Fibroblast of skin of abdomen (primary cell): ENCODE measurements at places on chromosomes 5 and 9.

DNA sequence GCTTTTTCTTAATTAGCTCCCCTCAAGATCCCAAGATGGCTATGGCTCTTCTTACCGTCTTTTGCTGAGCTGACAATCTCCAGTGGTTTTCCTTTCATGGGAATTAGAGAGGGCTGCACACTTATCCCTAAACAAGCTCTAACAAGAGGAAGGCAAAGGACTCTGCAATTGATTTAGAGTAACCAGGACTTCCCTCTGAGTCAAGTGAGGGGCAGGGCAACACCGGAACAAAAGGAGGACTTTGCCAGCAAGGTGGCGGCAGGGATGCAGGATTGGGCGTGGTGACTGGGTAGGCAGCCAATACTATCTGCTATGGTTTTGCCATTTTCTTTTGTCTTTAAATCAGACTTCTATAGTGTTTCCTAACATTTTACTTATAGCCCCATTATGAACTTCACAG, 9.8 kb downstream of the SLC44A1 start:
- DNase-seq: no peak

- no peak for DNase-seq
Observed at GRCh38 chr5:1050423-1051365, 42.1 kb downstream of the NKD2 start.

DNA sequence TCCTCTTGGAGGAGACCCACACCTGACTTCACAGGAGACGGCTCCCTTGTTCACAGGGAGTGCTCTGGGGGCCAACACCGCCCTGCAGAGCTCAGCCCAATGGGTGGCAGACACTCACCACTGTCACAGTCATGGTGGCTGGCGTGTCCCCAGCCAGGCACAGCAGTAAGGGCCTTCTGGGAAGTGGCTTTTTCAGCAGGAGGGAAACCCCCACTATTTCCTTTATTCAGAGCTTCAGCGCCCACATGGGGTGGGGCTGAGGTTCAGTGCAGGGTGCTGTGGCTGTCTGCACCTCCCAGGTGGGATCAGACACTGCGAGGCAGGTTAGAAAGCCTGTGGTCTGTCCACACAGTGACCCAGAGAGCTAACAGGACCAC, 3.6 kb upstream of the SNAPC4 start:
- DNase-seq: no peak

- DNase-seq: peak; percentile 98
Observed at GRCh38 chr9:12923468-12924009, 148.7 kb downstream of the LURAP1L start.

GRCh38 chr5:1017056-1017455, 8.5 kb downstream of the NKD2 start:
- no peak for DNase-seq

DNA sequence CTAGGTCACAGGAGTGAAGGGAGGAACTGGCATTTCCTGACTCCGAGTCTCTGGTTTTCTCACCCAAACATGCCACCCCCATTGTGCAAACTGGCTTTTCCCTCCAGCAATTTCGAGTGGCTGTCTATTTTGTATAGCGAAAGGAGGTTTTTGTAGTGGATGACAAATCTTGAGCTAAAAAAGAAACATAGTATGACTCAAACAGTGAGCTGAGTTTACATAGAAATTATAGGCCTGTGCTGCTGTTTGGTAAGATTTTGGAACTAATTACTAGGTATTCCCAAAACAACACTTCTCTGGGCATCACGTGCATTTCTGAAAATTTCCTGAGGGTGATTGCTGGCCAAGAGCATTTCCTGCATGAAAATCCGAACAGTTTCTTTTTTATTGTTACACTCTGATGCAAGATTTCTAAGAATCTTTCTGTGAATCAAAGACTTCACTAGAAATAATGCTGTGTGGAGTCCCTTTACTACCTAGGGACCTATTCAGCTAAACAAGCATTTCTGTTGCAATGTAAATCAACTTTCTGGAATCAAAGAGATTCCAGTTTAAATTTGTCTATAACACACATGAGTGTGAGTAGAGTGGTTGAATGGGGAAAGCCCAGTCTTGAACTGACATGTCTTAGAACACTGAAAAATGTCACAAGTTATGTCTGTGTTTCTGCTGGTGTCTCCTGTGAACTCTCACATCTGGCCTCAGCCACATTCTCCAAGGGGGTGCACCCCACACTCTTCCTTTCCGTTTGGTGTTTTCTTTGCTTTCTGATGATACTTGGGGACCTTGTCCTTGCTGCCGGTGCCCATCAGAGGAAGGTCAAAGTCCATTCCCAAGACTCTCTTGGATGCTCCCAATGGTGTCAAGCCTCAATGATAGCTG, 33.3 kb upstream of the DAPK1 start:
- no peak for DNase-seq

DNA sequence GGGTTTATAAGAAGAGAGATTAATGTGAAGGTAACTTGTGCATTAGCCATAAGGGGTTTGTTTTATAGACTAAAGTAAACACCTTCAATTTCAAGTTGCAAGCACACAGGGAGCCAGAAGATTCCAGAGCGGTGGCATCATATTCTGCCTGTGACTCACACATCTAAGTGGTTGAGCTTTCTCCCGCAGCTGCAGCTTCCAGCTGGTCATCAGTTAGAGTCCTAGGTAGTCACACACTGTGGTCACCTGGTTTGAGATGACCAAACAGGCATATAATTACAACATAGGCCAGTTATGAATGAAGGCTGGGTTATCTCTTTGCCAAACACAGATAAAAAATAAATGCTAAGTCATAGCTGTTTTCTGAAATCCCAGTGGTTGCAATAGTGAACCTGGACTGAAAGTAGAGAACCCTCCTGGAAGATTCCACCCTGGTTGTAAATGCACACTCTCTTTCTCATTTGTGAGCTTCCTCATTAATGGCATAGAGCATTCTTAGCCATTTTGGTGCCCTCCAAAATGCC, 171.3 kb downstream of the GDNF start:
- peak; percentile 93 for DNase-seq

- no peak for DNase-seq
Observed at GRCh38 chr5:99607124-99607523, 678.3 kb upstream of the CHD1 start.

- DNase-seq: no peak
Observed at GRCh38 chr5:87770601-87771121, 357.9 kb upstream of the CCNH start.

DNA sequence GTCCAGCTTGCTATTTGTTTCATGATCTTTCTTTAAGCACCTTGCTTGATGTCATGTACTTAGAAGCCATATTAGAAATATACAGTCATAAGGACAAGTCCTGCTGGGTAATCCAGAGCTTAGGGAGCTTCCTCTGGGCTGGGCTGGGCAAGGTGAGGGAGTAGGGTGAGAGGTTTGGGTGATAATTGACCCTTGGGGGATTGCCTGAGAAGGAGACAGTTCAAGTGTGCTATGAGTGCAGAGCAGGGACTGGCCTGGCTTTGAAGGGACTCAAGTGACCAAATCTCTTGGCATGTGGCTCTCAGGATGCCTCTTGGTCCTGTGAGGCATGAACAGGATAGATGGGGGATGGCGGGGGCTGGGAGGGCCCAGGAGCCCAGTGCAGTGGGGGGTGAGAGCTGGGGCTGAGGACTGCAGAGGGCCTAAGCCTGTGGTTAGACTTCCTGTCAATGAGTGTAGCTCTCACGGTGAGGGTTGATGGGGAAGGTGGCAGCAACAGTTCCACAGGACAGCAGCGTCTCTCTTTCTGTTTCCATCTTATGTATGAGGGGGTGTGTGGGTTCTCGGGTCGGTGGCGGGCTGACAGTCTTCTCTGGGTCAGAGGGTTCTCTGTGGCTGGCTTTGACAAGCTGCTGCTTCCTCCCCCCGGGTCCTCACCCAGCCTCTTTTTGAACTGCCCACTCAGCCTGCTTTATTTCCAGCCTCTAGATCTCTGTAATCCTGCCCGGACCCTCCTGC, 53.5 kb downstream of the RGS3 start:
- DNase-seq: peak; percentile 38

DNA sequence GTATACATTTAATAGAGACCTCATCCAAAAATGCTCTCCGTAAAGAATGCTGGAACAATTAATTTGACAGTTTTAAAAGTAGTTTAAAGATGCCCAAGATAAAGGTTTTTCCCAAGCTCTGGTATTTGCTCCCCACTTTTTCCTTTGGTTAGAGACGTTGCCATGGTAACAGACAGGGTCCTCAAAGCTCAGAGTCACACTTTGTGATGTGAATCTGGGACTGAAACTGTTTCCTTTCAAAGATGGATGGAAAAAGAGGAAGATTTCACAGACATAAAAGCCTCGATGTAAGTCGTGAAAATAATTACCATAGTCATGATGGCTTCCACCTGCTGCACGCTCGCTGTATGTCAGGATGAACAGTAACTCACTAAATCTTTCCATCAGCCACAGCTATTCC, 229.5 kb downstream of the MSX2 start:
- DNase-seq: no peak

- DNase-seq: no peak
Observed at GRCh38 chr9:27331393-27331792, 34.4 kb upstream of the EQTN start.

DNA sequence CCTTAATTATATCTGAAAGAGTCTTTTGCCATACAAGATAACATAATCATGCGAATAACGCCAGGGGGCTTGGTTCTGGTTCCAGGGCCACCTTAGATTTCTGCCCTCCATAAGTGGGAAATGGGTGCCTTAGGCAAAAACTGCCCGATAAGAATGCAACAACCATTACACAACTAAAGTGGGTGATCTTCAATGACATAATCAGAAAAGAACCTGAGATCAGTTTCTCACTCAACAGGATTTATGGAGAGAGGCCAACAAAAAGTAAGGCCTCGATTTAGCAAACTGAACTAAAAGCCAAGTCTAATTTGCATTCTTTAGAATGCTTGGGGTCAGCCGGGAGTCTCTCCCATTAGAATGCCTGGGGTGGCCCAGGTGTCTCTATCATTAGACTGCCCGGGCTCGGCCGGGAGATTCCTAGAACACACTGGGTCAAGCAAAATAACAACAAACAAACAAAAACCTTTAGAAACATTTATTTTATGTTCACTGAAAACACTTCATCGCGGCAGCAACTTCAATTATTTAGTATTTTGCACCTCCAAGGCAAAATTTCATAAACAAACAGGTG, 194.8 kb downstream of the AUH start:
- peak; percentile 51 for DNase-seq
